Fibroblast of lung (primary cell): ENCODE measurements at places on chromosomes 2 and 18.

DNA sequence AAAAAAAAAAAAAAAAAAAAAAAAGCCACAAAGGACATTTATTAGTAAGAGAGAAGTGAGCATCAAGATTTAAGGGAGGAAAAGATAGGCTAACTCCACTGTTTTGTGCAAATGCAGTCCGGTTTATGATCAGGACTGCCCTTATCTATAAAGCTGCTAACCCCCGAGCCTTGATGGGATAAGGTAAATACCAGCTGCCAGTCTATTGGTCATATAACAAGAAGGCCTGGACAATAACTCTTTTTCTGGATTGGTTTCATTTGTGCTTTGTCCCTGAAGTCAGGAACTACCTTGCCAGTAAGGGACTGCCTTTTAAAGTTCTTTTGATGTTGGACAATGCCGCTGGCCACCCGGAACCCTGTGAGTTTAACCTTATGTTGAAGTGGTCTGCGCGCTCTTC, 15.4 kb downstream of the PTPN4 start:
- no peak for DNase-seq

DNA sequence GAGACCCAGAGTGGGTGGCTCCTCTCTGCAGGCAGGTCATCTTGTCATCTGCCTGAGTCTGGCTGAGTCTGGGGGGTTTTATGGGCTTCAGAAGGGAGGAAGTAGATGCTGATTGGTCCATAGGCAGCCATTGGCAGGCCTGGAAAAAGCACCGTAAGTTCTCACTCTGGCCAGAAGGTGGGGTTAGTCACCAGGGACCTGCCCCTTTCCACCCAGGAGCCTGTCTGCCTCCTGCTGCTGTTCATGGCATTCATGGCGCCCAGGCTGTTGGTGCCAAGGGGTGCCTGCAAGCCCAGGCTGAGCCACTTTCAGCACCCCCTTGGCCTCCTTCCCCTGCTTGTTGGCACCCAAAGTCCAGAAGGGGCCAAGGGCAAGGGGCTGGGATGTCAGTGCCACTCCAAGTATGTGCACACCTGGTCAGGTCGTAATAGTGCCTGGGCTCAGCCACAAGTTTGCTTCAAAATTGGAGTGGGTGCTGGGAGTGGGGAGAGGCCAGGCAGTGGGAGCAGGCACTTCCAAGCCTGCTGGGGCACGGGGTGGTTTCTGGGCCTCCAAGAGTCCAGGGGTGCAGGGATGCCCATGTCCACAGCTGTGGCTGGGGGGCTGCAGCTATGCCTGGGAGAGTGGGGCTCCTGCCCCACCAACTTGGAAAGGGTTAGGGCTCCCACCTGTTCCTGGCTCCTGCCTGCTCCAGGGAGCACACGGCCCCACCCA, 178.1 kb downstream of the FAM210A start:
- no peak for DNase-seq

- no peak for DNase-seq
Measured at GRCh38 chr2:31216734-31217133, 581 bp downstream of the CAPN14 start.

DNA sequence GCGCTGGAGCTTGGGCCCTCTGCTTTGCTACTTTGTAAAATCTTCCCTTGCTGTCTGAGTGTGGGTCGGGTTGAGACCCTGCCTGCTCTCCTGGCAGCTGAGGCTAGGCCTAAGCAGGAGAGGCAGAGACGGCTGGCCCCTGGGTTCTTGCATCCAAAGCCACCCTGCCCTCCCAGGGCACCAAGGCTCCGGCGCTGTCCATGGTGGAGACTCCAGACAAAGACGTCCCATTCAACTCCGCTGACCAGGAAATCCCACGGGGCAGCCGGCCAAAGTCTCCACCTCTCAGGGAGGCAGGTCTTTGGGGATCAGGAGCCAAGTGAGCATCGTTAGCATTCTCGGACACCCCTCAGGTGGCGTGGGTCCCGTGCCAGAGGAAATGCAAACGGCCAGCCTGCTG, 2.6 kb upstream of the PRLH start:
- DNase-seq, result peak; percentile 41

DNA sequence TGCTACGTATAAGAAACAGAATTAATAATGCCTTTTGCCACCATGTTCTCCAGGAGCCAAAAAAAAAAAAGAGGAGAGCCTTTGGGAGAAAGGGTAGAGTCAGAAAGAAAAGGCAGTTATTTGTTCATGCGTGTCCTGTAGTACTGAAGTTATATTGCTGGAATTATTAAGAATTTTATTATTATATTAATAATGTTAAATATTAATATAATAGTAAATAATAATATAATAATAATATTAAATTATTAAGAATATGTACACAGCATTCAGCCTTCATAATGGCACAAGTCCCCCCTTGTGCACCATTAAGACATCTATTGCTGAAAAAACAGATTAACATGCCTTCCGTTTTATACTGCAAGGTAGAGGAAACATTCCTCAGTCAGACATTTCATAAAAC, 8.1 kb downstream of the REG1A start:
- no peak for DNase-seq

DNA sequence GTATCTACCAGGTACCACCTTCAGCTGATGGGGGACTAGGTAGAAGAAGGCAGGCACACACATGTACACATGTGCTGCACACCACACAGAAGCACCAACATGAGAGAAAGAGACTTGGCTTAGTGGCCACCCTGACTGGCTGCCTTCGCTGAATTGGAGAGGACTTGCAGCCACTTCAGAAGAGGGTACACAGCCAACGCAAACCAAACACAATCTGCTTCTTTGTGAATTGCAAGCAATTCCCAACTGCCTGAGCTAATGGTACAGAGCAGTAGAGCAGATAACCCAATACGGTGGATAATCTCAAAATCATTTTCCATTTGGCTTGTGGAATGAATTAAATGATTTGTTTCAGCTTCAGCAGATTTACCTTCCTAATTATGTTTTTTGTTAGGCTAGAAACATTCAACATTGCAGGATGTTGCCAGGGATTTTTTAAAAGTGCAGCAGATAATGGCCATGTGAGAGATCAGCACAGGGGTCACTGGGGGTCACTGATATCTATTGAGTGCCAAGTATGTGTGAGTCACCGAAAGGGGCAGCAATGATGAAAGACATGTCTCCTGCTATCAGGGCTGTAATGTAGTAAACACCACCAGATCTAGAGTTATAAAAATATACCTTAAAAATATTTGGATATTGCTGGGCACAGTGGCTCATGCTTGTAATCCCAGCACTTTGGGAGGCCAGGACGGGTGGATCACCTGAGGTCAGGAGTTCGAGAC, 652.6 kb downstream of the BCL11A start:
- DNase-seq, result no peak

DNA sequence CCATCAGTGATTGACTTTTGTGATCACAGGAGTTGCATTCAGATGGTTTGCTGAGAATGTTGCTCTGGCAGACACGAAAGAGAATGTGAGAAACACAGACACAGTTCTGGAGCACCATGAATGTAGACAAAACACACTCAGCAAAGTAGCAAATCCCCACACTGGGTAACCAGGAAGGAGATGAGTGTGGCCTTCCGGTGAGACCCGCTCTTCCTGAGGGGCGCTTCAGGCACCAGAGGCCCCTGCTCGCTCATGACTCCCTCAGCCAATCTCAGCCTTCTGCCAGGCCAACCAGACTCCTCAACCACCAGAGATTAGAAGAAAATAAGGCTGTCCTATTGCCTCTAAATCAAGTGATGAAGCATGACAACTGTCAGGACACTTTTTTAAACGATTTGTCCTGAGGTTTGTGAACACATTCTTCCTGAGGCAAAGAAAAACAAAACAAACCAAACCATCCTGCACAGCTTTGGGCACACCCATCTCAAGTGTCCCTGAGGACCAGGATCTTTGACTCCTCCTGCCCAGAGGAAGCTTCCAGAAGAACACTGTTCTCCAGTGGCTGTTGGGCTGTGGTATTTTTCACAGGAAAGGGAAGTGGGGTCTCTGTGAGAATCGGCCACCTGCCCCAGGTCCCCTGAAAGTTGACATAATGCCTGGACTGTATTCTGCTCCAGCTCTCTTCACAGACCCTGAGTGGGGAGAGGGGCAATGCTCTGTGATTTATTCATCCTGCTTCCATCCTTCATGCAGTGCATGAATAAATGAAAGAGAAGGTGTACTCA, 152.8 kb downstream of the BCL11A start:
- DNase-seq, result no peak
